ENCODE measurements at places on chromosomes 7 and 10. TPM values are rescaled to one million over a fixed set of nuclear protein-coding genes. Genes with fewer than 3 reads are reported as not detected.

DNA sequence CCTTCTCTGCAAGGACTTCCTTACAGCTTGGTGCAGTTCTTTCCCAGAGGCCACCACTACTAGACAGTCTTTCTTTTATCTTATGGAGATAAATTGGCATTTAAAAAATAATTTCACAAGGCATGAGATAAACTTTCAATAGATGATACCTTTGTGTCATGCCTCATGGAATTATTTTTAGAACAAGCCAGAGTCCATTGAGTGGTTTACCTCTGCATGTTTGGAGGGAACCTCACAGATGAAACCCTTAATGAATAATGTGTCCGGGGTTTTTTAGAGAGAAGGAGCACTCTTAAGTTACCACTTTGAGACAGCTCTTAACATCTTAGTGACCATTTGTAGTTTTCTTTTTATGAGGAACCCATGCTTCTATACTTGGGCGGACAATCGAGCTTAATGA is 17.2 kb downstream of the NODAL start:
- no peaks in the 10 kb centered on the region for H3K27me3 ChIP-seq
- H3K4me1 ChIP-seq, result peaks cover 26% of the 10 kb centered on the region
- peaks cover 11% of the 10 kb centered on the region for H3K36me3 ChIP-seq

DNA sequence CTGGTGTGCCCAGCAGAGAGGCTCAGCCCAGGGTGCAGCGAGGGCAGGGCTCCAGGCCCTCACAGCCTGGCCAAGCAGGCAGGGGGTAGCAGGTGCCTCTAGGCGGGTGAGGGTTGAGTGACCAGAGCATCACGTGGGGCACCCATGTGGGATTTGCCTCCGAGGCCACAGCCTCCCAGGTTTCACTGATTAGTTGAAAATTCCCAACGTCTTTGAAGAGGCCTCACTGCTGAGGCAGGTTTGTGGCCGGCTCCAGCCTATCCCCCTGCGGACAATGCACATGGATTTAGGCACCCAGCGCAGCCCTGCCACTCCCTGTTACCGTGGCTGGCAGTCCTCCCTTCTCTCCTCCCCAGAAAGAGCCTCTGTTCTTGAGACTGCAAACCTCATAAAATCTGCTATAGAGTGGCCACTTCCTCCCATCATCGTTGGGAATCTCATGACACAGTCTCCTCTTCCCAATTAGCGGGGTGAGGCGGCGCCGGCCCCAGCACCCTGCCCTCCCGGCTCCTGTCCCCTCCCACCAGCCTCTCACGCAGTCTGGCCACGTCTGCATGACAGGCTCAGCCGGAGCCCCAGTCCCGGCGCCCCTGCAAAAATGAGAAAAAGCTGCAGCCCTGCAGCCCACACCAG is 10.8 kb downstream of the MYL10 start:
- H3K27me3 ChIP-seq, result peaks cover 26% of the 10 kb centered on the region
- H3K4me3 ChIP-seq, result no peak overlapping the region
- H3K27ac ChIP-seq, result no peak overlapping the region
- no peaks in the 10 kb centered on the region for H3K4me1 ChIP-seq

GRCh38 chr10:32144817-32145688 is 88.8 kb upstream of the KIF5B start:
- no peak overlapping the region for H3K27ac ChIP-seq
- DNase-seq, result no peak
- no peaks in the 10 kb centered on the region for H3K36me3 ChIP-seq
- H3K27me3 ChIP-seq, result no peaks in the 10 kb centered on the region
- H3K4me3 ChIP-seq, result no peak overlapping the region

DNA sequence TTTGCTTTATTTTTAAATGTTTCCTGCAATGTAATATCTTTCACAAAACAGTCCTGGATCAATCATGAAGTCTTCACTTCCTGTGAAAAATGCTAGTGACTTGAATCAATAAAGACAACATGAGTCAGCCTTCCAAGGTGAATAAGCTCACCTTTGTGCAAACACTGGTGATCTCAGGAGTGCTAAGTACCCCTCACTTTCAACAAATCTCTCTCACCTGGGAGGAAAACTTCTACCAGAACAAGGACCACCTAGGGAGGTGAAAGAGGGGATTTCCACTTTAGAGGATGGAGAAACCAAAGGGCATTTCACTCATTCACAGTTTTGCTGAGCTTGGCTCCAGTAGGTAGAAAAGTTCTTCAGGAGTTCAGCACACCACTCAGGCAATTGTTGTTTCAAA is 64.8 kb downstream of the CALD1 start:
- H3K27ac ChIP-seq, result no peak overlapping the region
- no peak for DNase-seq
- no peaks in the 10 kb centered on the region for H3K36me3 ChIP-seq
- no peak overlapping the region for H3K4me3 ChIP-seq
- H3K4me1 ChIP-seq, result no peaks in the 10 kb centered on the region

PRSS58 gene
- total RNA-seq, result not detected

AASS gene
- total RNA-seq, result 1.6 TPM

Measured in T-helper 17 cell (primary cell).